Bone marrow (tissue), 2 donors: ENCODE measurements at places on chromosomes 7 and 10.

DNA sequence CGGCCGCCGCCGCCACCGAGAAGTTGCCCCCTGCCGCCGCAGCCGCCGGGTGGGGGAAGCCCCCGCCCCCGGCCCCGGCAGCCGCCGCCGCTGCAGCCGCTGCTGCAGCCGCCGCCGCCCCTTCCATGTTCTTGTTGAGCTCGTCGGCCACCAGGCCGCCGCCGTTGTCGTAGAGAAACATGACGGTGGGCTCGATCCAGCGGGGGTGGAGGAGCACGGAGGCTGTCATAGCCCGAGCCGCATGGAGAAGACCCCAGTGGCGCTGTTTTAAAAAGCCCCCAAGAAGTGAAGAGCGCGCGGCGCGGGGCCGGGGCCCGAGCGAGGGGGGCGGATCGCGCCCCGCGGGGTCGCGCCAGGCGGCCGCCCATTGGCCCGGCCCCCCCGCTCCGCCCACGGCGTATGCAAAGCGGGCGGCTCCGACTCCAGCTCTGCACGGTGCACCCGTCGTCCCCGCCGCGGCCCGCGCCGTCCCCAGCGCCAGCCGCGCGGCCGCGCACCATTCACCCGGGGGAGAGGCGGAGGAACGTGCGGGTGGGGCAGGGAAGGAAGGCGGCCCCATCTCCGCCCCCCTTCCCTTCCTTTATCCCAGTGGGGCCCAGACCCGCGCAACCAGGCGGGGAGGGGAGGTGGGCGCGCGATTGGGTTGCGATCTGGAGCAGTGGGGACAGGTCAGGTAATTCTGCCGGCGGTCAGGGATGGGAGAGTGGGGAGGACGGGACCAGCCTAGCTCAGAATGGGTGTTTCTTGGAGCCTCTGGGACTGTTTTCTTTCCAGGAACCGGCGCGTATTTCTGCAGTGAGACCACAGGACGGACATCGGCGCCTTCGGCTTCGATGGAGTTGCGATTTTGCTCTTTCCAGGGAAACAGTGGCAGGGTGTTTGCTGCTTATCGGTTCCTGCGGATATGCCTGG lies at the start of gene HOXA13:
TSS of gene HOXA13 (minus strand) at position 243 of the 912 bp plus-strand sequence. CDS start at position 229, 14 bp downstream.
- DNase-seq: no peak

DNA sequence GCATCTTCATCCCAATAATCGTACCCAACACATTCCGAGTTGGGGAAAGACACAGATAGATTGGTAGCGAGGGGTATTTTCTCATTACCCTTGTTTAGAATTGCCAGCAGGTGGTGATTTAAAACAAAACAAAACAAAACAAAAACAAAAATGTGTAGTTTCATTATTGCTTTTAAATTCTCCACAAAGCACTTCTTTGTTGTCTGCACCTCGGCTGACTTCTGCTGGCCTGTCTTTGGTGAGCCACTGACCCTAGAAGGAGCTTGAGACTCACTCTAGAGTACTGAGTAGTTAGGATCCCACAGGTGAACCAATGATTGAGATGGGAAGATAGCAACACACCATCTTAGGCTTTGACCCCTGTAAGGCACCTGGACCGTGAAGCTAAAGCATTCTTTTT lies 105.4 kb upstream of the BET1 start:
- no peak for DNase-seq

GRCh38 chr10:45006276-45007030 lies 5.7 kb downstream of the ZNF22 start:
- no peak for DNase-seq

GRCh38 chr10:28604567-28605536 lies 71.9 kb downstream of the WAC start:
- no peak for DNase-seq

GRCh38 chr7:47480576-47481538 lies 101.1 kb downstream of the TNS3 start:
- no peak for DNase-seq

- no peak for DNase-seq
These were observed 57.2 kb downstream of the ENTPD1 start for GRCh38 chr10:95813054-95813685.

DNA sequence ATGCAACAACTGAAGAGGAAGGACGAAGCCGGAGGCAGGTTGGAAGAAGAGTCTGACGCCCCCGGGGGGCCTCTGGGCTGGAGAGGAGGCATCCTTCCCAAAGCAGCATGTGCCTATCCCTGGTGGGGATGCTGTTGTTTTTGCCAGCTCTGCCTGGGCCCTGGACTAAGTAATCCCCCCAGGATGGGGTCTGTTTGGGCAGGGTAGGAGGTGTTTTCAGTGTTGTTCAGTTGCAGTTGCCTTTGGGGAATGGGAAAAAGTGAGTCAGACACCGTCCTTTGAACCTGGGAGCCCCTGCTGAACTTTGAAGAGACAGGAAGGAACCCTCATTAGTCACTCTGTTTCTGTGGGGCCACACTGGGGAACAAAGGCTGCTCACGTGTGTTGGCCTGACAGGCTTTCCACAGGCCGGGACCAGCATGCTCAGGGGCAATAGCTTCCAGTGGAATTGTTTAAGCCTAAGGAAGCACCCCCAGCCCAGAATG lies 35.2 kb upstream of the GDF10 start:
- no peak for DNase-seq

DNA sequence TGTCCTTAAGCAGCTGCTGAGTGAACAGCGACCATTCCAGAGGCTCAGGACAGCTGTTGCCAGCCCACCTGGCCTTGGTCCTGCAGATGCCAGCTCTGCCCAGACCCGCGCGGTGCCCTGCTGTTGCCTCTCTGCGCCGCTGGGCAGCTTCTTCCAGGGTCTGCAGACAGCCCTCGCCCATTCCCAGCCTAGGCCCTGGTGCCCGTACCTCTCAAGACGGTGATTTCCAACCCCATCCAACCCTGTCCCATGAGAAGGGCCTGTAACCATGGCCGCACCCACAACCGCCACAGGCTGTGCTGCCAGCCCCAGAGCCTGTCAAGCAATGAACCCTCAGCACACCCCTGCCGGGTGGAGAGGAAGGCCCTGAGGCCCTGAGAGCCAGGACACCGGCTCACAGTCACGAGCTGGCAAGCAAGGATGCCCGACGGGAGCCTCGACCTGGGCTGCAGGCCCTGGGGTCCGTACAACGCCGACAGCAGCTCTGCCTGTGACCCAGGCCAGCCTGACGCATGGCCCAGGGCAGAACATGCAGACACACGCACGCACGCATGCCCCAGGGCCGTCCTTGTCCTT lies 231.9 kb downstream of the MAD1L1 start:
- no peak for DNase-seq

DNA sequence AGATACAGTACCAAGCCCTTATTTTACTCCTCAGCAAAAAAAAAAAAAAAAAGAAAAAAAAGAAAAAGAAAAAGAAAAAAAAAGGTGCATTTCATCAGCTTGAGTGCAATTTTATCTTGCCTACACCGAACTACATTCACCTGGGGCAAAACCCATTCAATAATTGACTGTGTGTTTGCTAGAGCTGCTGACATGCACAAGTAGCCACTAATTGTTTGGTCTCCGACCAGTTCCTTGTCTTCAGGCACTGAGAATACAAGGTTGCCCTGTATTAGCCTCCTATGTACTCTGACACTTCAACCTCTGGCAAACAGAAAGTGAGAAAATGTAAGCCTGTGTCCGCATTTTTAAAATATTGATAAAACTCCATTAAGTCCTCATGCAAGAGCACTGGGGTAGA lies 1579.4 kb upstream of the LRRTM3 start:
- no peak for DNase-seq

DNA sequence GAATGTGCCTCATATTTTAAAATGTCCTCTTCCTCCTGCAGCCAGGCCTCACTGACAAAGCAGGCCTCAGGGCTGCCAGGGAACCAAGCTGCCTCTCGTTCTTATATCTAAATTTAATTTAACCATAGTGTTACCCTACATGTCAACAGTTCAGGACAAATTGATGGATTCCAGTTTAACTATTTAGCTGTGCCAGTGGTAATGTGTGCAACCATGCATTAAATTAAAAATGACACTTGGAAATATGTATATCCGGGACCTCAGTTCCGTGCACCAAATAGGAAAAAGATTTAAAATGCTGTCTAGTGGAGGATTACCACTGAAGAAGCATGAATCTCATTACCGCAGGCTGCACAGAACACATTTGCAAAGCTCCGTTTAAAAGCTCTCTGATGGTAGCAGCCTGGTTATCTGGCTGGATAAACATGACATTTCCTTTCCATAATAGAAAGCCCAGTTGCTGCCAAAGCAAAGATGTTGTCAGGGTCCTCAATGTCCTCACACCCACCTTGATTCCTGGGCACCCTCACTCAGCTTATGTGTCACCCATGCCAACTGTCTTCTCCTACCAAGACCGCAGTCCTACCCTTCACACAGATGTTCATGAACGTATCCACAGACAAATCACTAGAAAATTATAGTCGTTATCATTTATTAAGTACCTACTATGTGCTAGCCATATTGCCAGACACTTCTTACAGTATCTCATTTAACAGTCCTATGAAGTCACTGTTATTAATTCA lies 73.3 kb upstream of the FRMD4A start:
- DNase-seq: no peak

DNA sequence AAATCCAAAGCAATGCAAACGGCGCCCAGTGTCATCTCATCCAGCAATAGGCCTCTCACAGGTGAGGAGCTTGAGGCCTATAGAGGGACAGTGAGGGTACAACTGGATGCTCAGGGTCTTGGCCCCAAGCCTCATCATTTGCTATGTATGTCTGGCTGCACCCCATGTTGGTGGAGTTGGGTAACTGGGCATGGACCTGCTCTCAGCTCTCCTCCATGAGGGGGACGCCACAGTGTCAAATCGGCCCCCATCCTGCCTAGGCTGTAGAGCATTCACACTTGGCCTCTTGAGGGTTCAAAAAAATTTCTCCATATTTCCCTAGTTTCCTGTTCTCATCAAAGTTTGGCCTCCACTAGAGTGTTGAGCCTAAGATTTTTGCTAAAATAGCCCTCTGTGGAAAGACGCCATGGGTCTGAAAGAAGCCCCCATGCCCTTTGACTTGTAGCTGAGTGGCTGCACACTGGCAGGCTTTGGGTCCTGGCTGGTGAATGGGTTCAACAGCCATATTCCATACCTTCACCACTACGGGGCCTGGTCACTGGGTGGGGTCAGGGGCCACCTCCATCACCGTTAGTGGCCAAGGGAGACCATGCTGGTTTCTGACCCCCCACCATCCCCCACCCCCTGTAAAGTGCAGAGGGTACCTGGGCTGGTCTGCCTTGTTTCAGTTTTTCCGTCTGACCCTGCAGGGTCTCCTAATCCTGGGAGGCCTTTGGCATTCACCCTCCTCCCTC lies 132.3 kb upstream of the TBX20 start:
- no peak for DNase-seq

DNA sequence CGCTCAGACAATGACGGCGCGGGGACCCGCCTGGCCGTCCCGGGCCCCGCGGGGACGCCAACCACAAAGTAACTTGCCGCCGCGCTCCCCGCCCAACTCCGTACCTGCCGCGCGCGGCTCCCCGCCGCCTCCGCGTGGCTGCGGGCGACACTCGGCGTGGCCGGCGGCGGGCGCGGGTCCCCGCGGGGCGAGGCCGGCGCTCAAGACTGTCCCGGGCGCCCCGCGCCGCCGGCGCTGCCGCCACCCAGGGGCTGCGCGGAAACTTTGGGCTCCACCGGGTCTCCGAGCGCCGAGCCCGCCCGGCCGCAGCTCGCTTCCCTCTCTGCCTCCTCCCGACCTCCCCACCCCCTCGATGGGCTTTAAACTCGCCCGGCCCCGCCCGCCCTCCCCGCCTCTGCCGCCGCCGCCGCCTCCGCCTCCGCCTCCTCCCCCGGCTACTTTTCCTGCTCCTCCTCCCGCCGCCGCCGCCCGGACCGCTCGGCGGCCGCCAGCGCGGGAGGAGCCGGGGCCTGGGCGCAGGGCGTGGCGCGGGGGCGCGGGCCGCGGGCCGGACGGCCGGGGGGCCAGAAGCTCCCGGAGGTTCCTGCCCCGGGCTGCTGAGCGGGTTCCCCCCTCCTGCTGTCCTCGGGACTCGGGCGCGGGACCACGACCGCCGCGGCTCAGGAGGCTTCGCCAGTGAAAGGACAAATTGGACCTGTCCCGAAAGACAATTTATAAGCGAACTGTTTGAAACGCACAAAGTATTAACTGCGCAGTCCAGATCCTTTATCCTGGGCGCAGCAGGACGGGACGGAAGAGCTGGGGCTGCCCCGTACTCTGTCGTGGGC lies 10.6 kb upstream of the GRB10 start:
- peak; percentile 36 for DNase-seq

- DNase-seq: no peak
These were observed 47.5 kb downstream of the JAKMIP3 start for GRCh38 chr10:132113206-132113605.

DNA sequence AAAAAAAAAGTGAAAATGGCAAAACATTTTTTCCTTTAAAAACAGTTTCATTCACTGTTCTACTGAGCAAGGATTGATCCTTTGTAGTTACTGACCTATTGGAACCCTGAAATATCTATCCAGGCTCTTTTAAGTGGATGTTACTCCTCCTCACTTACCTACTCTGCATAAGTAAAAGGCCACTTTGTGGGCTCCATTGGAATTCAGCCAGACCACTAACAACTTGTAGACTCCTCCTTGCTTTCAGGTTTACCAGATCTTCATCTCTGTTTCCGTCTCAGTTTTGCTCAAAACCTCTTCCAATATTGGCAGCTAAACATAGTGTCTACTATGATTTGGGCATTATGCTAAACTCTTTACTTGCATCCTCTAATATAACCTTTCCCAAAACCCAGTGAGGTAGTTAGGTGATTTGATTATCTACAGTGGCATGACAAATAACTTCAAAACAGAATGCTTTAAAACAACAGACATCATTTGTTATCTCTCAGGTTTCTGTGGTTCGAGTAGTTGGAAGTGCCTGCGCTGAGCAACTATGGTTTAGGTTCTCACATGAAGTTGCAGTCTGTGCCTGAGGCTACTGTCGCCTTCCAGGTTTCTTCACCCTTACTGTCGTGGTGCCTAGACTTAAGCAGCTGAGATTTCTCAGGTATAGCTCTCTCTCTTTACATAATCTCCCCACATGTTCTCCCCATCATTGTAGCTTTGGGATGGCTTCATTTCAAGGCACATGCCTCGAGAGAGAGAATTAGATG lies 698.2 kb downstream of the REEP3 start:
- no peak for DNase-seq

DNA sequence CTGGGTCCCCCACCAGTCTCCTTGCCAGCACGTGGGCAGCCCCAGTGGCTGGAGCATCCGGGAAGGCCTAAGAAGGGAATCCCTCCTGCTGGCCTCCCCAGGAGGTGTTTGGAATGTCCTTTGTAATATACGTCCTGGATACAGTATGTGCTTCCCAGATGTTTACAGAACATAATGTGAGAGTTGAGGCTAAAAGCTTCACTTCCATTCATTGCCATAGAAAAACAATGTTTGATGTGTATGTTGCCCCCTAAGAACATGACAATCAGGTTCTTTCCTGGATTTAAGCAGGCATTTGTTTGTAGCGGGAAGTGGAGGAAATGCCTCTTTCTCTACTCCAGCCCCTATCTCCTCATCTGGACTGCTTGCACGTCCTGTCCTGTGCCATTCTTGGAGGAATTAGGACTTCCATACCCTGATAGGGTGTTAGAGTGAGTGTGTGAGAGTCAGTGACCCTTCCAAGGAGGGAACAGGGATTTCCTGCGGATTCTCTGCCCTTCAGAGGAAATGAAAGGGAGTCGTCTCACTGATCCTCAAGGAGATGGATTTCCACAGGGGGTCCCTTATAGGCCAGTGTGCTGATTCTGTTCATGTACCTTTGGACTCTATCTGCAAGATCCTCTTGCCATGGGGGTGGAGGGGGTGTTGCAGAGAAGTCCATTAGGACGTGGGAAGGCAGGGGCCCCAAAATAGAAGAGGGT lies 1.2 kb downstream of the IGFBP1 start:
- DNase-seq: no peak
